CD8-positive, alpha-beta T cell (primary cell): ENCODE measurements at places on chromosomes 4 and X. TPM values are rescaled to one million over a fixed set of nuclear protein-coding genes. Genes with fewer than 3 reads are reported as not detected.

The DNAAF6 gene
- total RNA-seq: not detected

The NEXMIF gene
- 0.41 TPM for total RNA-seq

The CC2D2A gene
- not detected for total RNA-seq

The ART3 gene
- not detected for total RNA-seq

The FAM53A gene
- 1.9 TPM for total RNA-seq

The NPY2R gene
- total RNA-seq: not detected

The OCIAD2 gene
- 70.6 TPM for total RNA-seq

The RPS6KA6 gene
- total RNA-seq: not detected

The GDPD2 gene
- total RNA-seq: not detected

The USP27X gene
- total RNA-seq: 2.6 TPM

The CACNA1F gene
- total RNA-seq: 0.84 TPM

The SPON2 gene
- total RNA-seq: 25.1 TPM

The FAT1 gene
- not detected for total RNA-seq

The PPARGC1A gene
- total RNA-seq: not detected

DNA sequence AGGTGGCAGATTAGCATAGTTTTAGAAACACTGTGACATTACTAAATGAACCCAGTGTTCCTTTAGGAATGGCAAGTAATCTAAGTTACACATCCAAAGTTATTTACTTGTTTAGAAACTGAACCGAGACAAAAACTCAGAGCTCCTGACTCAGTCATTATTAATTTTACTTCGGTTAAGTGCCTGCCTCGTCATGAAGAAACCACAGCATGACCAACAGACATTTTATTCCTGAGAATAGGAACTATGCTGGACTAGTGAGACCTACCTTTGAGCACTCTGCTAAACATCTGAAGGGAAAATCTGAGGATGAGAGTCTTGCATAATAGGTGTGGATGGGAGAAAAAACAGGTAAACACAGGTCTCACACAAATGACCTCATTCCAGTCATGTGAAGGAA is 2.5 kb downstream of the BEX1 start:
- no peak for DNase-seq

DNA sequence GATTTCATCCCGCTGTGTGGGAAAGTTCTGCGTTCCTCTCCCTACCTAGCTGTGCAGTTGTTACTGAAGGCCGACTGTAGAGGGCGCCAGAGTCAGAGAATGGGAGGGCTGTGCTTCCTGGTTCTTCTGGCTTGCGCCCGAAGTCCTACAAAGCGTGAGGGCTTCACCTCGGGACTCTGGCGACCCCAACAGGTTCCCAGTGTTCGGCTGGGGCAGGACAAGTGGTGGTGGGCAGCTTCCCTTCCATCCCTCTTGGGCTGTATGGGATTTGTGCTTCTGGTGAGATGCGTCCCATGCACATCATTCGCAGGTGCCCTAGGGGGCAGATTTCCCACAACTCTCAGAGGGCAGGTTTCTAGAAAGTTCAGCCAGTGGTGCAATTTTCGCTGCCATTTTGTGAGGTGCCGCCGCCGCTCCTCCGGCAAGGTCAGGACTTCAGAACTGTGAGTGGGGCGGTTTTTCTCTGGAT is 27.3 kb downstream of the CT45A1 start:
- DNase-seq: no peak

- no peak for DNase-seq
Measured at GRCh38 chr4:6770581-6771228, 11.8 kb upstream of the KIAA0232 start.

GRCh38 chr4:86493460-86493859 is 100.7 kb upstream of the PTPN13 start:
- no peak for DNase-seq

DNA sequence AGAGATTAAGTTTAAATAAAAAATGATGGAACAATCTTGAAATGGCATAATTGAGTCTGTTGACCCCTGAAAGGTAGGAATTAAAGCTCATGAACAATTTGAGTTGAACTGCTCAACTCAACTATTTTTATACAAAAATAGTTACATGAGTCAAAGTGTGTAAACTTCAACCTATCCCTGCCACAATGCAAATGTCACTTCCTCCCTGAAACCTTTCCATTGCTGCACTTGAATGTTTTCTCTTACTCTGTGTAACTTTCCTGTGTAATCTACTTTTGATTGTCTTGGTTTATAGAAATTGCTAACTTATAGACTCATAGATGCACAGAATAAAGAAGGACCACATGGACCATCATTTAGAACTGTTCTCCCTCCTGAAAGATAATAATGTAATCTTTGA is 218.5 kb downstream of the GBA3 start:
- DNase-seq: no peak

DNA sequence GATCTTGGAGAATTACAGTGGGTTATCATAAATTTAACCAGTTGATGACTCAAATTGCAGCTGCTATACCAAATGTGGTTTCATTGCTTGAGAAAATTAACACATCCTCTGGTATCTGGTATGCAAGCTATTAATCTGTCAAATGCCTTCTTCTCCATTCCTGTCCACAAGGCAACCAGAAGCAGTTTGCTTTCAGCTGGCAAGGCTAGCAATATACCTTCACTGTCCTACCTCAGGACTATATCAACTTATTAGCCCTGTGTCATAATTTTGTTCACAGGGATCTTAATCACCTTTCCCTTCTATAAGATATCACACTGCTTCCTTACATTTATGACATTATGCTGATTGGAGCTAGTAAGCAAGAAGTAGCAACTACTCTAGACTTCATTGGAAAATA is 110.0 kb upstream of the GPC3 start:
- DNase-seq: no peak

DNA sequence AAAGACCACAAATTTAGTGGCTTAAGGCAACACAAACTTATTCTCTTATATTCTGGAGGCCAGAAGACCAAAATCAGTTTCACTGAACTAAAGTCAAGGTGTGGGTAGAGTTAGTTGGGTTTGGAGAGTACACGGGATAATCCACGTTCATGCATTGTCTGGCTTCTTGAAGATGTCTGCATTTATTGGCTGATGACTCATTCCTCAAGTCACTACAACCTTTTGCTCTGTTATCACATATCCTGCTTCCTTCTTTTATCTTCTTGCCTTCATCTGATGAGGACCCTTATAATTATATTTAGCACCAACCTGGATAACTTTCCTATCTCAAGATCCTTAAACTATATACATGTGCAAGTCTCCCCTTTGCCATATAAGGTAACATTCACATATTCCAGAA is 590.0 kb downstream of the FSTL5 start:
- DNase-seq: no peak

GRCh38 chrX:138057883-138058282 is 492.0 kb downstream of the ZIC3 start:
- no peak for DNase-seq

- DNase-seq: no peak
Measured at GRCh38 chr4:126004941-126005340, 690.2 kb downstream of the FAT4 start.

- no peak for DNase-seq
Measured at GRCh38 chr4:84680956-84681355, 98.0 kb downstream of the CDS1 start.

GRCh38 chrX:153844509-153845082 is 14.3 kb upstream of the PDZD4 start:
- no peak for DNase-seq

DNA sequence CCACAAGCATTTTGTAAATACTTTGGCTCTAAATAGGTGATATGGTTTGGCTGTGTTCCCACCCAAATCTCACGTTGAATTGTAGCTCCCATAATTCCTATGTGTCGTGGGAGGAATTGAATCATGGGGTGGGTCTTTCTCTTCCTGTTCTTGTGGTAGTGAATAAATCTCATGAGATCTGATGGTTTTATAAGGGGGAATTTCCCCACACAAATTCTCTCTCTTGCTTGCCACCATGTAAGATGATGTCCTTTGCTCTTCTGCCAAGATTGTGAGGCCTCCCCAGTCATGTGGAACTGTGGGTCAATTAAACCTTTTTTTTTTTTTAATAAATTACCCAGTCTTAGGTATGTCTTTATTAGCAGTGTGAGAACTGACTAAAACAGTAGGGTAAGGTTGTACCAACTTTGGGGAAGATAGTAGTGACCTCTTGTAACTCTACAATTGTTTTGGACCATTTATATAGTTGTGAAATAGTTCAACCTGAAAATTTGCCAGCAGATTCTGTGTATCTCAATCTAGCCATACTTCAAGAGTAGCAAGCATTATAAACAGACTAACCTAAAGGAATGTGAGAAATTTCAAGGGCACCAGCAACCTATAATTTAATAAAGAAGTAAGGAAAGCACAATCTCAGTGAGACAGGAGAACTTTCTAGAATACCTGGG is 727.8 kb downstream of the GRID2 start:
- no peak for DNase-seq

GRCh38 chr4:143286701-143287571 is 49.7 kb upstream of the GAB1 start:
- DNase-seq: no peak

GRCh38 chrX:107857837-107858236 is 32.2 kb downstream of the MID2 start:
- DNase-seq: no peak

GRCh38 chr4:111323916-111324315 is 701.0 kb upstream of the PITX2 start:
- DNase-seq: no peak

GRCh38 chr4:186592966-186593586 is 37.7 kb upstream of the MTNR1A start:
- no peak for DNase-seq

DNA sequence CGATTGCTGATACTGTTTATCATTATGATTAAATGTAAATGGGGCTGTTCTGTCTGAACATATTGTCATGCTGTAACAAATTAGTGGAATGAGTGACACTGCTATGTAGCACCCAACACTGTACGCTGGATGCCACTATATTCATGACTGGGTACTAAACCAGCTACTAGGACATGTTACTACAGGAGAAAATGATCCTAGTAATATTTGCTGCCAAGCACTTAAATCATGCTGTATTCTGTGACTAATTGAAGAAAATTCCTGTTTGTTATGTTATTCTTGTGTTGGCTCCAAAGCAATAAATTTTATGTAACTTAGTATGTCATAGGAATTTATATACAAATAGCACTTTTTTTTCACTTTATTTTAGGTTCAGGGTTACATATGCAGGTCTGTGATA is 804.2 kb downstream of the CENPC start:
- DNase-seq: no peak

GRCh38 chrX:27163236-27163635 is 299.9 kb downstream of the PPP4R3C start:
- DNase-seq: no peak

- DNase-seq: no peak
Measured at GRCh38 chrX:13699183-13699826, 10.4 kb downstream of the RAB9A start.

GRCh38 chrX:40449956-40450706 is 130.6 kb upstream of the ATP6AP2 start:
- DNase-seq: no peak

DNA sequence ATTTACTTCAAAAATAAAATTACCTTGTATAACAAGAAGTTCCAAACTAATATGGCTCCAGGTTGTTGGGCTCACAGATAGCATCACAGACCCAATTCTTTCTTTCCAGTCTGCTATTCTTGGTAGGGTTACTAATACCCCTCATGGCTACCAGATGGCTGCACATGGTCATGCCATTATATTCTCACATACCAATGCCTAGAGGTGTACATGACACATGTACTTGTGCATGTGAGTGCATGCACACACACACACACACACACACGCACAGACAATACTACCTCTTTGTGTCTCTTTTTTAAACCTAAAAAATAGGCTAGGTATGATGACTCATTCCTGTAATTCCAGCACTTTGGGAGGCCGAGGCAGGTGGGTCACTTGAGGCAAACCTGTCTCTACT is 31.1 kb downstream of the FBXO8 start:
- DNase-seq: no peak

DNA sequence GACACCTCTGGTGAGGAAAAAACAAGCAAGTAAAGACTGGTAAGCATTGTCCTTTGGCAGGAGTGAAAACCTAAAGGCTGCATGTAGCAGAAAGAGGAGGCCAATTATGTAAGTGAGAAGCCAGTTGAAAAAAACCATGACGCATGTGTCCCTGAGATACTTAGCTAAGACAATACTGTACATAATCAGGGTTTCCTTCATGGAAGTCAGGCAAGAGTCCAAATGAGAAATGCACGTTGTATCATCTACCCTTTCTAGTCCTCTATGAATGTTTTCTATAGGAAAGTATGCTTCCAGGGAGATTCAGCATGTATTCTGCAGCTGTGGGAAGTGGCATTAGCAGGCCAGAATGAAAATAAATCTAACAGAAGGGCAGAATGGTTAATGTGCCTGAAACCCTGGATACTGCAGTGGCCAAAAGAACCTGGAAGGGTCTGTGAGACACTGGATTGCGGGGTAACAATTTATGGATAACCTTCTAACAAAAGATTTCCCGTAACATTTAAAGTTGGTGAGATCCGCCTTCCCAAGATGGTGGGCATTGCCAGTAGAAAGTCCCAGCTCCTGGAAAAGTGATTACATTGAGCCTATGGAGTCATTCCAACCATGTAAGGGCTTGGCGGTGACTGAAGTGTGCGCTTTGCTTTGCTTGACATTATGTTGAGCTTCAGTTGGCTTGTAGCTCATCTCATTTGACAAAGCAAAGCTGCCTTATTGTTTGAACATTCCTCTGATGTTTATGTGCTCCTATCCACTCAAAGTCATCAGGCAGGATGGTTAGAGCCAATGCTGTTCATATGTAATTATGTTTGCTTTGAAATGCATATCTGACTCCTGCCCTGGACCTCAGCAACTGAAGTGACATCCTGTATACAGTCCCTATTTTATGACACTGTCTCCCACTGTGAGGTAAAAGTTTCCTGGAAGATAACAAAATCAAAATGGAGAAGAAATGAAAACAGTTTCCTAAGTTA is 200.4 kb downstream of the ARHGAP24 start:
- DNase-seq: no peak

DNA sequence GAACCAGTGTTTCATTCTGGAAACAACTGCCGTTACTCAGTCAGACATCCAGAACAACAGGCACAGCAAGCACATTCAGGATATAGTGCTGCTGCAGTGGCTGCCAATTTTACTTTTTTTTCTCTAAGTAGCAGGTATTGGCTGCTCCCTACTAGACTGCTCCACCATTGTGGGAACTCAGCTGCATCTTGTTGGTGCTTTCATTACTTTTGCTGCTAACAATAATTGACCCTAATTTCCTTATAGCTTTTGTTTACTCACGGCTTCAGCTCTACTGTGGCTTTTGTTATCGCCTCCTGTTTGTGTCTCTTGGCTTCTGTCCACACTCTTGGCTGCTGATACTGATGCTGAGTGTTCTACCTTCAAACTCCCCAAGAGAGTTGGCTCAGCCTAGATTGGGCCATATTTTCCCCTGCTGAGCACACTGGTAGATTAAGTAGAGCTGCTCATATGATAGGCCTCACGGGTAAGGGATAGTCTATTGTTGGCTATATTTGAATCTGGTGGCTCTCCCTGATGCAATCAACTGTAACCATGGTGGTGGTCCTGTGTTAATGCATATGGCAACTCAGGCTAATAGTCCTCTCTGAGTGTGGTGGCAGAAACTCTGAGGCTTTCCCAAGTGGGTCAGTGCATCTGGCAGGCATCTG is 44.5 kb upstream of the IL2 start:
- no peak for DNase-seq

- no peak for DNase-seq
Measured at GRCh38 chr4:119014658-119015057, 121.0 kb upstream of the MYOZ2 start.

- DNase-seq: no peak
Measured at GRCh38 chrX:128818690-128819089, 704.6 kb downstream of the SMARCA1 start.
